ENCODE measurements at places on chromosomes 11 and 22. TPM values are rescaled to one million over a fixed set of nuclear protein-coding genes. Genes with fewer than 3 reads are reported as not detected.

GRIK4 gene
- total RNA-seq, result 1.8 TPM

CASP1 gene
- 43.8 TPM for total RNA-seq

DNA sequence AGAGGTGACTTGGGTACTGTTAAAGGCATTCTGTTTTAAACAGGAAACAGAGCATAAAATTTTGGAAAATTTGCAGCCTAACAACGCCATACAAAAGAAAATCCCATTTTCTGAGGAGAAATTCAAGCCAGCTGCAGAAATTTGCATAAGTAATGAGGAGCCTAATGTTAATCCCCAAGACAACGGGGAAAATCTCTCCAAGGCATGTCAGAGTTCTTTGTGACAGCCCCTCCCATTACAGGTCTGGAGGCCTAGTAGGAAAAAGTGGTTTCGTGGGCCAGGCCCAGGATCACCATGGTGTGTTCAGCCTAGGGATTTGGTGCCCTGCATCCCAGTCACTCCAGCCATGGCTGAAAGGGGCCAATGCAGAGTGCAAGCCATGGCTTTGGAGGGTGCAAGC, 1333.1 kb upstream of the TENM4 start:
- DNase-seq, result no peak

DNA sequence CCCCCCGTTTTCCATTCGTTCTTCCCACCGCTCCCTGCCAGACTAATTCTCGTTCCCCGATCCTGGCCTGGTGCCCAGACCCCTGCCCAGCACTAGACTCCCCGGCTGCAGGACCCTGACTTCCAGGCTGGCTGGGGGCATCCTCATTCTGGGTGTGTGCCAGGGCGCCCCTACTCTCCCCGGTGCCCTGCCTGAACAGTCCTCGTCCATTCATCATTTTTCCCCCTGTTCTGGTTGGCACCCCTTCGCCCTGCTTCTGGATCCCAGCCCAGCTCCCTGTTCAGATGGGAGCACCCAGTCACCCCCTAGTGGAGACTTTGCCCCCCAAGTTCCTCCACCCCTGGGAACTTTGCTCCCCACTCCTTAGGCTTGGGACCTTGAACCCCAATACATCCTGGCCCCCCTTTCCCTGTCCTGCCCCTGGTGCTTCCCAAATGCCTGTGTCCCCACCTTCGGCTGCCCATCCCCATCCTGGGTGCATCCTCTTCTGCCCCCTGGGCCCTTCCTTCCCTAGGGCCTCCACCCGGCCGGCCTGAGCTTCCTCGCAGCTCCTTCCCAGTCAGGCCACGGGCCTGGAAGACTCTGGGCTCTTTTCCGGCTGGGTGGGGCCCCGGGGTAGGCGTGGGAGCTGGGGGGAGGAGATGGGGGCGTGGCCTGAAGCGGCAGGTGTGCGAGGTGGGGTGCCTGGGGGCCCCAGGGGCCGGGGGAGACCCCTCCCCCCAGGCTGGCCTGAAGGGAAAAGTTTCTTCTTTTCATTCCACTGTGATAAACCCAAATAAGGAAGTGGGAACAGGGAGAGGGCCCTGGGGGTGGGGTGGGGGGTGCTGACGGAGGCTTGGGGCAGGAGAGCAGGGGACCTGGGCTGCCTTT, 908 bp downstream of the PLCB3 start:
- no peak for DNase-seq

GRCh38 chr11:116310226-116310625, 462.6 kb downstream of the BUD13 start:
- no peak for DNase-seq

DNA sequence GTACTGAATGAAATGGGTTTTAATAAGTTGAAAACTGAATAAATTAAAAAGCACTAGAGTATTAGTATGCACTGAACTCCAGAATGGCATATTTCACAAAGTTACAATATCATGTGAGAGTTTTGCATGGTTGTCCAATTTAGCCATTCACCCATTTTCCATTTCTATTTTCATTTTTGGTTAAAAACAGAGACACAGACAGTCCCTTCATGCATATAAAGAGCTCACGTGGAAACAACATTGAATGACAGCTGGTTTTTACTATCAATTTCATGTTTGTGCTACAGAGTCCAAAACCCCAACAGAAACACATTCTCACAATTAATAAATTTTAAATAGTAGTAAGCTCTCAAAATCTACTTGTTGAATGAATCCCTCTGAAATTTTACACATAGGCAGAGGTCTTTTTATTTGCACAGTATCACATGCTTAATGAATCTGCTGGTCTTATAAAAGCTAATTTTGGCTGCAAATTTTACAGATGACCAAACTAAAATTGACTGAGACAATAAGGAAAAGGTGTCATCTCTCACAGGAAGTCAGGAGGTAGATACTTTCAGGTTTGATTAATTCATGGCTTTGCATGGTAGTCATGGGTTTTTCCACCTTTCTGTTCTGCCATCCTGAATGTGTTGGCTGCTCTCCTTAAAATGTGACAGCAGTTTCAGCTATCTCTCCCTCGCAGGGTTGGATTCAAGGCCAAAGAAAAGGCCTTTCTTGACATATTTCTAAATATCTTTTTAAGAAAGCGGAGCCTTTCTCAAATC, 20.6 kb upstream of the DDI1 start:
- no peak for DNase-seq

DNA sequence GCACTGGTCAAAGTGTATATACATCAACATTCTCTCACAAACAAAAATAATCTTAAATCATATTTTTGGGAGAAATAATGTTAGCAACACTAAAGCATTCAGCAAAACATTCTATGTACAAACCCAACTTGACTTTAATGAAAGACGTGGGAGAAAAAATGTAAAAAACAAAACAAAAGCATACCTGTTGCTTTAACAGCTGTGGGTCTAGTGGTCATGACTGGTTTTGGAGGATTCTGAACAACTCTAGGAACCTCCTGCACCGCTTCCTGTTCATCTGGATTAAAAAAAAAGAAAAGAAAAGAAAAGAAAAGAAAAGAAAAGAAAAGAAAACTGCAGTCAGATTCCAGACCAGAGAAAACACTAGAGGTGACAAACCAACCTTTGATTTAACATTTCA, 2.1 kb downstream of the FNBP4 start:
- no peak for DNase-seq

DNA sequence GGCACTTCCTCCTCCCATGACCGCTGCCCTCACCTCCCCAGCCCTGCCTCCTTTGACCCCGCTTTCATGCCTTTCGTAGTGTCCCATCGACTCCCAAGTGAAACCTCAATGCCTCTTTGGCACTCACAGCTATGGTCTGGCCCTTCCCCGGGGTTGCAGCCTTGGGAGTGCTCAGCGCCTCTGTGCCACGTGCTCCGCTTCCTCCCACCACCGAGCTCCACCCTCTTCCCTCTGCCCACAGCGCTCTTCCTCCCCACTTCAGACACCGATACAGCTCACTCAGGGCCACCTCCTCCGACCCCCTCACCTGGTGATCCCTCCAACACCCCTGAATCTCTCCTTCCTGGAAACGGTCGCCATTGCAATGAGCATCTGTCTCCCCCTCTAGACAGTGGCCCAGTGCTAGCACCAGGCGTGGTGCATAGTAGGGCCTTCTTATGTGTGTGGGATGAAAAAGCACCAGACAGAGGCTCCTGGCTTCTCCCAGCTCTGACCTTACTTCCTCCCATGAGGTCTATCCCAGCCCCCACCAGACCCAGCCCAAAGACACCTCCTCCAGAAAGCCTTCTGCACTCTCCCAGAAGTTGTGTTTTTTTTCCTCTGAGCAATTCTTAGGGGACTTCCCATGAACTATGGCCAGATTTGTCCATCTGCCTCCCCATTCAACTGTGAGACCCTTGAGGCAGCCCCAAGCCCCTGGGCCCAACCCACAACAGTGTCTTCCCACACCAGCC, 16.4 kb upstream of the SCGB1A1 start:
- peak; percentile 72 for DNase-seq
